ENCODE measurements at places on chromosomes 4 and X.
A peak's percentile ranks its signal among the peaks of the same experiment; 100 is the strongest.

- DNase-seq: no peak
These were observed 15.3 kb downstream of the ALB start for GRCh38 chr4:73419106-73420038.

DNA sequence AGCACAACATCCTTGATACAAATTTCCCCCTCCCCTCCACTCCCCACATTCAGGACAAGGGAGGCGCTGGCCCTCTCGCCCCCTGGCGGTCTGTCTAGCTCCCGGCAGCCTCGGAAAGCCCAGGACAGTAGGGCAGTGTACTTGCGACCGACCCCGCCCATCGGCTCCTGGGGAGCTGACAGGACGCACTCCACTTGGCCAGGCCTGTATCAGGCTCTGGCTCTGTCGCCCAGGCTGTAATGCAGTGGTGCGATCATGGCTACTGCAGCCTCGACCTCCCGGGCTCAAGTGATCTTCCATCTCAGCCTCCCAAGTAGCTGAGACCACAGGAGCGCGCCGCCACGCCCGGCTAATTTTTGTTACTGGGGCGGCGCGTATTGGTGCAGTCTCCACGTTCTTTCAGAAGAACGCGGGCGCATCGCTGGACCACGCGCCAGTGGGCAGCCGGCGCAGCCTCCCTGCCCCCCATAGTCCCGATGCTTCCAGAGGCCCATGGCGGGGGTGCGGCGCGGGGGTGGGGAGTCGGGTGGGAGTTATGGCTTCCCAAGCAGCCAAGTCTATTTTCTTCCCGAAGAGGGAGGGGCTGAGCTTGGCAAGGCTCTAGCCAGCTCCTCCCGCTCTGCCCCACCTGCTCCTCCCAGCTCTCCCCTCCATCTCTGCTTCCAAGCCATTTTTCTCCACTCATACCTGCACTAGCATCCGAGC lies 7.8 kb upstream of the AKAP14 start:
- DNase-seq: peak; percentile 49

DNA sequence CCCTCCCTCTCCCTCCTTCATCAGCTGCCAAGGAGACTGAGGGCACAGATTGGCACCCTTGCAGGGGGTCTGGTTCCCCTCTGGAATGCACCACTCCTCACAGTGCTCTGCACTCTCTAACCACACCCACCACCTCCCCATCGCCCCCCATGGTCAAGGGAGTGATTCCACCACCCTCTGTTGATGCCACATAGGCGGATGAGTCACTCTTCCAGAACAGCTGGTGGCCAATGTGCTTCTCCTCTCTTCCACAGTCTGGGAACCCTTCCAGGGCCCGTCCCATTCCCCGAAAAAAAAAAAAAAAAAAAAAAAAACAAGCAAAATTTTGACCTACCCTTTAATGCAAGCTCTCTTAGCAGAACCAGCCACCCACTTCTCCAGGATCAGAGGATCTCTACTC lies 341.3 kb upstream of the KLF3 start:
- no peak for DNase-seq

GRCh38 chrX:36019125-36019524 lies 99.6 kb downstream of the CFAP47 start:
- DNase-seq: no peak

- no peak for DNase-seq
These were observed 204.2 kb upstream of the IL15 start for GRCh38 chr4:141432000-141432712.

DNA sequence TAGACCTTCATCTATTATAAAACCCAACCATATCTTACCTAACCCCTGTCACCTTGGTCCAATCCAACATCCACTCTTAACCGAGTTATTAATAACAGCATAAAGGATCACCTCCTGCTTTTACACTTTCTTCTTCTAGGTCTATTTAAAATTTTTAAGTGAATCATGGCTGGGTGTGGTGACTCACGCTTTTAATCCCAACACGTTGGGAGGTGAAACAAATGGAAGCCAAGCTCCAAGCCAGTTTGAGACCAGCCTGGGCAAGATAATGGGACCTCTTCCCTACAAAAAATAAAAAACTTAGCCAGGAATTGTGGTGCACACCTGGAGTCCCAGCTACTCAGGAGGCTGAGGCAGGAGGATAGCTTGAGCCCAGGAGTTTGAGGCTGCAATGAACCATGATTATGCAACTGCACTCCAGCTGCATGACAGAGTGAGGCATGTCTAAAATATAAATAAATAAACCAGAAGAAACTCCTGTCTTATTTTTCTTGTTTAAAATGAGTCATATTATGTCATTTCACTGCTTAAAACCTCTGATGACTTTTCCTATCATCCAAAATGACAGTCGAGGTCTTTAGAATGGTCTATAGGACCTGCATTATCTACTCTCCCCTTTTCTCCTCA lies 188.4 kb downstream of the GASK1B start:
- DNase-seq: no peak

GRCh38 chr4:23956601-23957364 lies 66.9 kb upstream of the PPARGC1A start:
- DNase-seq: no peak

DNA sequence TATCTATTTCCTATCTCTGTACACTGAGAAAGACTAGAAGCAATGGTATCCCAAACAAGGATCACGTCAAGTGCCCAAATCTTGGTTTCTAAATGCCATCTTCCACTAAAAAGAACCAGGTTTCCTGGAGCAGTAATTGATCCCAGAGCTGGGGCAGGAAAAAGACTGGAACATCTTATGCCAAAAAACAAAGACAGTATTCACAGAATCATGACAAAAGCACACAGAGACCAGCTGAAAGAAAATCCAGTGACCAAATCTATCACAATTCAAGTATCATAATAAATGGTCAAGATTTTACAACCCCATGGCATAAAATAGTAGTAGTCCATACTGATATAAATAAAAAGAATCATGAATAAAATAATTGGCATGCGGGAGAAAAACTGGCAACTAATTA lies 44.9 kb downstream of the CENPC start:
- no peak for DNase-seq

DNA sequence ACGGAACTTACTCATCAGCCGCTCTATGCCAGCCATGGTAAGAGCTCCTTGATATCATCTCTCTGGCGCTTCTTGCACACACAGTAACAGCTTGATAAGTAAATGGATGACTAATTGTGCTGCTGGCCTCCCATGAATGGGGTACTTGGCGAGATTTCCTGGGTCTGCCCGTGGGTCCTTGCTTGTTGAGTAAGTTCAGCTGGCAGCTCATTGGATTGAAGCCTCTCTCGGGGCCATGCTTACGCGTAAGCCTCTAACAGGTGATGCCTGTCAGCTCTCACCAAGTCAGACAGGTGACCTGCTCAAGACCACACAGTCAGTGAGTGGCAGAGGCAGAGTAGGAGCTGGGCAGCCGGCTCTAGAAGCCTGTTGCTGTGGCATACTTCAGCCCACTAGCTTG lies 7.7 kb downstream of the NSG1 start:
- no peak for DNase-seq

DNA sequence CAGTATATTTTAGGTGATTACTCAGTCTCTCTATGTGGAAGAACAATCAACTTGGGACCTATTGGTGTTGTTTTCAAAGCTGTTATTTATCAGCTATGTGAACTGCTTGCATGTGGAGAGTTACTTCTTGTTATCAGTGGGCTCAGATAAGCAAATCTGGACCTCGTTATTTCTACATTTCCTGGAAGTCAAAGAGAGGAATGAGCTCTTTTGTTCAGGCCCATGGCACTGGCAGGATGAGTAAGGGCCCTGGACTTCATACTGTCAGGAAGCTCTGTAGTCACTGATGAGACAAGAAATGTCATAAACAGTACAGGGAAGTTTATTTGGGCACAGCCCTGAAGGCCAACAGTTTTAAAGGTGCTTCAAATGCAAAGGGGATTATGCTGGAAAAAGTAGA lies 760.6 kb upstream of the EPHA5 start:
- DNase-seq: no peak

- no peak for DNase-seq
These were observed 33.0 kb downstream of the NLRP2B start for GRCh38 chrX:57647020-57647419.

- DNase-seq: no peak
These were observed 15.6 kb downstream of the CXorf66 start for GRCh38 chrX:139949703-139950102.

DNA sequence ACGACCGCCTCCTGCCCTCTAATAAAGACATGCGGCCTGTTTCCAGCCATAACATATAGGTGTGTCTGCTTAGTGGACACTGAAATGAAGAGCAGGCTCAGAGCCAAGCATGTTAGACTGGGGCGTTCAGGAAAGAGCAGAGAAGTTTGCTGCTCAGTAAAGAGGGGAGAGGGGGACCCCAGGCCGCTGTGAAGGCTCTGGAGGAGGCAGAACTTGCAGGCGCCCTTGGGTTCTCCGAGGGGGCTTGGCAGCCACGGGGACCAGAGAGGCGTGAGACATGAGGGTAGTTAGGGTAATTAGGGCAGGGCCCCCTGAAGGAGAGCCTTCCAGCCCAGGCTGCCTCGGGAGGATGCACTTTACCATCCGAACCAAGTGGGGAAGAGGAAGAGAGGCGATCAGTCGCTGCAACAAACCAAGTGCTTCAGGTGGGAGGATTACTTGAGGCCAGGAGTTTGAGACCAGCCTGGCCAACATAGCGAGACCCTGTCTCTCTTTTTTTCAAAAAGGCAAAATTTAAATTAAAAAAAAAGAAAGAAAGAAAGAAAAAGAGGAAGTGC lies 46.6 kb upstream of the CDKN2AIP start:
- no peak for DNase-seq

DNA sequence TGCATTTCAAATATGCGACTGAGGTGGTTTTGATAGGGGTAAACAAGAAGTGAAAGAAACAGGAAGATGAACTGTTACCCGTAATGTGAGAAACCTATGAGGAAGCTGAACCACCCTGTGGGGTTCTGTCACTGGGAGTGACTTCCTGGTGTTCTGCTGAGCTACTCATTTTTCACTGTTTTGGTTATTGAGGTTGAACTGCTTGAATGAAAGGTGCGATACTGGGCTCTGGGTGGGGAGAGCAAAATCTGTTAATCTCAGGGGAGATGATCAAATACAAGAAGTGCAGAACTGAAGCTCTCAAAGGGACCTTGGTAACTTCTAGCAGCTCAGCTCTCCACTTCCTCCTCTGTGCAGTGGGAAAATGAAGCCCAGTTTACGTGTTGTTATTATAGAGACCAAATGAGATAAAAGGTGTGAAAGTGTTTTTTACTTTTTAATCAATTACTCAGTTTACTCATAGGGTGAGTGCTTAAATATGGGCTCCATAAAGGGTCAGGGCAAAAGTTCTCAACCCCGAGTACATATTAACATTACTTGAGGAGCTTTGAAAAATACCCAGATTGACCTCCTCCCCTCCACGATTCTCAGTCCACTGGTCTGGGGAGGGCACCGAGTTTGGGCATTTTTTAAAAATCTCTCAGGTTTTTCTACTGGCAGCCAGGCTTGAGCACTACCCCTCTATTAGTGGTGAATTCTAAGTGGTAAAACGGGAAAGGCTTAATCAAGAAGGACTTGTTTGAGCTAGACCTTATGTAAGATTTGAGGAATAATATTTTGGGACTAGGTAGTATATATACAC lies 66.7 kb downstream of the COQ2 start:
- DNase-seq: no peak

GRCh38 chr4:152591396-152591795 lies 55.5 kb upstream of the FBXW7 start:
- no peak for DNase-seq

GRCh38 chr4:7186516-7187167 lies 5.7 kb upstream of the SORCS2 start:
- DNase-seq: no peak

DNA sequence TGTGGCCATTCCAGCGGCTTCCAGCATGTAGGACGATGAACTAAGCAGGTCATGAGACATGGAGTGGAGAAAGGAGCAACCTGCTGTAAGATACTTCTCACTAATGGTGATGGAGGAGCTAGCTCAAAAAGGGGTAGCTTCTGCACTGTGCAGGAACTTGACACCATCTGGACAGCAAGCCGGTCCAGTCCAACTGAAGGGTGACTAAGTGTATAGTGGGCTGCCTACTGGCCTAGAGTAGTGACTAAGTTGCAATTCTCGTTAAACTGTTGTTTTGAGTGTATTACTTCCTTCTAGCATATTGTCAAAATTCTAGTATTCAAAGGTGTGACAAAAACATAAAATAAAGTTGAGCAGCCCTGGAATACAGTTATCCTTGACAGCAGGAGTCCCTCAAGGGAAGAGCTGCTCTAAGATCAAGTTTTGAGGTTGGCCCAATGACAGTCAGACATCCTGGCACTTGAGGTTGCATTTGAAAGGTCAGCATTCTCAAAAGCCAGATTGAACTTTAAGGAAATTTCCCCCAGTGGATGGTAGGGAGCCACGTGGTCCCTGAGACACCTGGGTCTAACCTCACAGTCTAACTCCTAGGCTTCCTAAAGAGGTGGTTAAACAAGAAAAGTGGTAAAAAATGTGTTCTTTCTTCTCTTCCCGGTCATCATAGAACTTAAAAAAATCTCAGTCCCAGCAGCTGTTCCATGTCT lies 8.0 kb downstream of the CETN2 start:
- no peak for DNase-seq
